ENCODE measurements at places on chromosomes 2 and 18.

GRCh38 chr2:506451-506850 is 170.8 kb downstream of the TMEM18 start:
- no peak for DNase-seq

DNA sequence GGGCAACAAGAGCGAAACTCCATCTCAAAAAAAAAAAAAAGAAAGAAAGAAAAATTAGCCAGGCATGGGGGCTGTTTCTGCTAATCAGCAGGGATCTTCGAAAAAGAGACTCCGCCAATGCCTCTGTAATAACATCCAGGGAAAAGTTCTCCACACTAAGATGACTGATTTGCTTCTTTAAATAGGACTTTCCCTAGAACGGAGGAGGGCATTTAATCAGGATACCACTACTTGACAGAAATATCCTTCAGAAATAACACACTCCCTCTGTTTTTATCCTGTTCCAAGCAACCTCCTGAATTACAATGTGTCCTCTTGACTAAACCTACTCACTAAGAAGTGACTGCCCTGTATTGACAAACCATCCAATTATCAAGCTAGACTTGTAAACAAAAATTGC is 21.7 kb downstream of the REV1 start:
- DNase-seq: no peak

GRCh38 chr18:54159906-54160305 is 64.6 kb downstream of the MBD2 start:
- no peak for DNase-seq

GRCh38 chr18:64720781-64721464 is 572.0 kb upstream of the LINC00305 start:
- no peak for DNase-seq

DNA sequence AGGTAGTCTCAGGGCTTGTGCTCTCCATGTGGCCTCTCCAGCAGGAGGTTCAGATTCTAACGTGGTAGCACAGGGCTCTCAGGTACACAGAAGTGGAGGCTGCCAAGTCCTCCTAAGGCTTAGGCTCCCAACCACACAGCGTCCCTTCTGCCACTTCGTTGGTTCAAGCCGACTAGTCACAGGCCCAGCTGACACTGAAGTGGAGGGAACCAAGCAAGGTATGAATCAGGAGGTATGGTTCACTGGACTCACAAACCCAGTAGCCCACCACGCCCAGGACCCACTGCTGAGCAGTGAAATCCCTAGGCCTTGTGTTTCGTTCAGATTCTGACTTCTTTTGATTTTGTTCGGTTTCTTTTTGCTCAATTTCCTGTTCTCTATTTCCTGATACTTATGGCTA is 46.0 kb upstream of the SEC11C start:
- no peak for DNase-seq

GRCh38 chr2:48714245-48714644 is 41.3 kb downstream of the LHCGR start:
- DNase-seq: no peak

Data from HFF-Myc (cell line).